ENCODE measurements at places on chromosomes 5 and 9.

- DNase-seq = no peak
These were observed 167.4 kb downstream of the TMEM167A start for GRCh38 chr5:82909771-82910170.

DNA sequence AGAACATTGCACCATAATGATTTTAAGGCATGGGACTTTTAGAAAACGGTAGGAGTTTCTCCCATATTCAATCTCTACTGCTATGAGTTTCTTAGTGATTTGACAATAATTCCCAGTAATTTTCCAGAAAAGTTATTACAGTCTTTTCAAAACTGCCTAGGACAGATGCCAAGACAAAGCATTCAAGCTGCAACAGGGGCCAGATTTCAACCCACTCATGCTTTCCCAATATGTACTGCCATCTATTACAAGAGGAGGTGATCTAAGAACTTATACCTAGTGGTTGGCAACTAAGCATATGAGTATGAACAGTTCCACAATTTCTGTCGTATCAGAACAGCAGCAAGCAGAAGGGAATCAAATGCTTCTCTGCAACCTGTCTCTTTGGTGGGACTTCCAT is 95.1 kb upstream of the TMED7 start:
- DNase-seq = no peak

DNA sequence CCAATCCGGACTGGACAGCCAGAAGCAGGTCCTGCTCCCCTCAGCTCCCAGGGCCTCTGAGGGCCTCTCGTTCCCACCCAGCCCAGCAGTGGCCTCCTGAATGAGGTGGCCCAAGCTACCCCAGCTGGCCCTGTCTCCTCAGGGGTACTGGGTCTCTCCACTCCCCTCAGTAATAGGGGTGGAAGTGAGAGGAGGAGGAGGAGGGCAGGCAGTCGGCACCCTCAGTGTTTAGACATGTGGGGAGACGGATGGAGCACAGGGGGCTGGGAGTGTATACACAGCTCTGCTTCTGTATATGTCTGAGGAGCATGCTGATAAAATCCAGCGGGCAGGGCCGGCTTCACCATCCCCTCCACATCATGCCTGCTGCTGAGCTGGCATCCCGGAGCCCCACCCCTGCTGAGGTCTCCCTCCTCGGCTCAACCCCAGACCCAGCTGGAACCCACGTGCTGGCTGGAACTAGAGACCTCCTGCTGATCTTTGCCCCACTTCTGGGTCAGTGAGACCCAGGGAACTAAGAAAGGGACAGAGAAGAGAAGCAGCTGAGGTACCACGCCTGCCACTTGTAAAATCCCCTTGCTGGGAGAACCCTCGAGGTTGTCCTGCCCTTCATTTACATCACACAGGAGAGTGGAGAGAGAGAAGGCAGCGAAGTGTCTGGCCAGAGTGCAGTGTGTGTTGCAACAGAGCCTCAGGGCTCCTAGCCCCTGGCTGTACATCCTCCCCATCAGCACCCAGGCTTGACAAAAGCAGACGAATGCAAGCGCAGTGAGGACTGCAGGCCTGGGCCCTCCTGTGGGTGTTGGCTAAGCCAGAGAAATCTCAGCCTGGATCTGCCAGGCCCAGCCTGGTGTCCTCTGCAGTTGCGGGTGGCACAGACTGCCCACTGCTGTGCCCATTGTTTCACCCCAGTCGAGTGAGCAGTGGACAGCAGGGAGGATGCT is 77.5 kb downstream of the PSD2 start:
- DNase-seq = no peak

DNA sequence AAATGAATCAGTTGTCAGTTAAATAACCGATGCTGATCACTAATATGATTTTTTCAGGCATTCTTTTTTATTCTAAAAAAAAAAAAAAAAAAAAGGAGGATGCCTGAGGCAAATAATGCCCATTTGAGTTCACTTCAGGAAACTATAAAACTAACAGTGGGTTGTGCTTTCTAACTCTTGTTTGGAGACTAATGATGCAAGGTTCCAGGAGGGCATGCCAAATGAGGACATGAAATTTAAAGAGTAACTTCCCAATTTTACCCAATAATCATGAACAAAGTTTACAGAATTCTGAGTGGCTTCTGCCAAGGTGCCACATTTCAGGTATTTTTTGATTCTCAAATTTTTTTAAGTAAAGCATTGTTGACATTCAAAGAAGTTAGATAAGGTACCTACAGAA is 41.0 kb downstream of the CEP120 start:
- no peak for DNase-seq

- DNase-seq = no peak
These were observed 23.1 kb downstream of the IQGAP2 start for GRCh38 chr5:76425928-76426804.

GRCh38 chr9:96133321-96134021 is 168.5 kb downstream of the HSD17B3 start:
- DNase-seq = no peak

GRCh38 chr9:101585740-101586139 is 9.0 kb downstream of the PPP3R2 start:
- no peak for DNase-seq

DNA sequence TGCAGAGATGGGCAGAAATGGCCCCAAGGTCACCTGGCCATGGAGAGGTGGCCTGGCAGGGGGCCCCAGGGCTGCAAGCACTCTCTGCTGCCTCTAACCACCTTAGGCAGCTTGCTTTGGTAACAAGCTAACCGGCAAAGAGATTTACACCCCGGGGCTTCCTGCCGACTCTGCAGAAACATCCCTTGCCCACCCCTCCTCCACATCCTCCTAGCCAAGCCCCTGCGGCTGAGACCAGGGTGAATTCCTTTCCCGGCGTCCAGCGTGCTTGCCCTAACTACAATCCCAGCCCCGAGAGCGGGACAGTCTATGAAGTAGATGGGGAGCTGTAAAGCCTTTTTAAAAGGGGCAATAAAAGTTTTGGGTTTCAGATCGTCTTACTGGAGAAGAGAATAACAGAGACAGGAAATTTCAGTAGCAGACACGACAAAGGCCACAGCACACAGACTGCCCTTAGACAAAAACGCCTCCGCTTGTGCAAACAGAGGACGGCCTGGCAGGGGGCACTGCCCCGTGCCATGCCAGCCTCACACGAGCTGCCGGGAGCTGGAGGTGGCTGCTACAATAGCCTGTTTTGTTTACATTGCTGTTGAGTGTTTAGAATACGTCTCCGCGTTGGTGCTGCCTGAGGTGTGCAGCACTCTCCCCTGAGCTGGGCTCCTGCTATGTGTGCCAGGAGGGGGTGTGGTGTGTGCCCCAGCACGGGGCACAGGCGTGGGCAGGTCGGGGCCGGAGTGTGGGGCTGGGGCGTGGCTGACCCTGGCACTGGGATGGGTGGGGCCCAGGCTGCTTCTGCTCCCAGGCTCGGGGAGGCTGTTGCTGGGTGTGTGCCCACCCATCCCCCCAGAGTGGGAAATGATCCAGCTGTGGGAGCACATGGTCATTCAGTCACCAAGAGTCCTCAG is 15.3 kb downstream of the MYMK start:
- no peak for DNase-seq

DNA sequence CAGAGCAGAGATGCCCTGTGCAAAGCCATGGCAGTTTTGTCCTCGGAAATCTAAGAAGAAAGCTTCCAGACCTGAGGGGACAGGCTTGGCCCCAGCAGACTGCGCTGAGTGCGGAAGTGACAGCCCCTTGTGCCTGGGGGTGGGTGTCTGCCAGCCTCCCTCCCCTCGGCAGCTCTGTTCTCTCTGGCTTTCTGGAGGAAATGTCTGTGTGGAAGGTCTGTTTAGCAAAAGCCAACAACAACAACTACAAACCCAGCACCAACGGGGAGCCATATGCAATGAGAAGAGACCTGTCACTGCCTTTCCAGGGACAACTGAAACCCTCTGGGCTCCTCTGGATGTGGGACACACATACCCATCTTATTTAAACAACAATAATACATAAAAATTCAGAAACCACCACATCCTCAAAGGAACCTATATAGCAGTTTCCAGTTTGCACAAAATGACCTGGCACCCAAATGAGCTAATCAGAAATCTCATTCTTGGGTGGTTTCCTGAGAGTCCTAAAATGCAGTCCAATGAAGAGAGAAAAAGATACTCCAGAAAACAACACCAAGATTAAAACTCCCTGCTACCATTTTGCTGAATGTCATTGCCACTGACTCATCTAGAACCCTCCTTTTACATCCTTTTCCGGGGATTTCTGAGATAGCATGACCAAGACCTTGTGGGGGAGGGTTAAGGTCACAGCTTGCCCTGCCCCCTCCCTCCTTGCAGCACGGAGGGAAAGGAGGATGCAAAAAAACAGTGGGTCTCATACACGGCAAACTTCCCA is 97.7 kb downstream of the AK8 start:
- no peak for DNase-seq

DNA sequence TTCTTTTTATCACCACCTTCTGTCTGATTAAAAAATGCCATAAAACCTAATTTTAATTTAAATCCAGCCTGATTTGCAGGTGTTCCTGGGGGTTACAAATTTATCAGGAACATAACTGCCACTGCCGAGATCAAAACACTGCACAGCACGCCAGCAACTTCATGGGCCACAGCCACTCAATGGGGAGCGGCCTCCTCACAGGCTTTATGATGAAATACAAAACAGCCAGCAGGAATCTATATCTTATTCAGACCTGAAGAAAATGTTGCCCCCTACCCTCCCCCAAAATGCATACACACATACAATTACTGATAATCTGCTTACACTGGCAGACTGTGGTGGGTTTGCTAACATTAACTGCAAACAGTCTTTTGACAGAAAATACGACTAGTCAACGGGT is 151.7 kb upstream of the POU5F2 start:
- no peak for DNase-seq

DNA sequence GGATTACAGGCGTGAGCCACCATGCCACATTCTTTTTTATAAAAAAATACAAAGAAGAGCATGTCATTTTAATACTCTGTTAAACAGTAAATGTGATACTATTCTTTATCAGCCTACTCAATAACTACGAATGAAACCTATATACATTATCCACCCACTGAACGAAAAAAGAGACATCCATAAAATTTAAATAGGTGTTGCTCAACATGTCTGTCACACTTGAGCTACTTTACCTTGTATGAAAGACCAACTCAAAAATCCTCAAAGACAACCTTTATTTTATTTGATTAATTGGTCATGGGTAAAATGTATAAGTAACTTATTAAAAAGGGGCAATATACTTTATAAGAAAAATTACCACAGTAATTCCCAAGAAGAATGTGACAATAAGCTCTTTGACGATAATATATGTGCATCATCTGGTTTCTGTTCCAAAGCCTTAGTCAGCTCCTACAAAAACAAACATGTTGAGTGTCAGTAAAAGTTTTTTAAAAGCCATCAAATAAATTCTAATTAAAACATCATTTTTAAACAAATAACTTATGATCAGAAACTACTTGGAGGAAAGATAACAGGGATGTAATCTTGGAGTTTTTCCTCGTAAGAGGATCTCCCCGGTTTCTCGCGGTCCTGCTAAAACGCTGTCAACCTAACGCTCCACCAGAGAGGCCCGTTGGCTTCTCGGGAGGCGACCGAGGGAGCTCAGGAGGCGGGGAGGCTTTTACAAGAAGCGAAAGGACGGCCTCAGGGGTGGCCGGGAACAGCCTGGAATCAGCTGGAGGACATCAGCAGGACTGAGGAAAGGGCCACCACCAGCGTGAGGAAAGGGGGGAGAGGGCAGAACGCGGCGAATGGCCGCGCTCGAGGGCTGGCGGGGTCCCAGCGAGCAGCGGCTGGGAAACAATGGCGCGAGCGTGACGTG is 13.5 kb upstream of the ANKRD18B start:
- DNase-seq = peak; percentile 31

DNA sequence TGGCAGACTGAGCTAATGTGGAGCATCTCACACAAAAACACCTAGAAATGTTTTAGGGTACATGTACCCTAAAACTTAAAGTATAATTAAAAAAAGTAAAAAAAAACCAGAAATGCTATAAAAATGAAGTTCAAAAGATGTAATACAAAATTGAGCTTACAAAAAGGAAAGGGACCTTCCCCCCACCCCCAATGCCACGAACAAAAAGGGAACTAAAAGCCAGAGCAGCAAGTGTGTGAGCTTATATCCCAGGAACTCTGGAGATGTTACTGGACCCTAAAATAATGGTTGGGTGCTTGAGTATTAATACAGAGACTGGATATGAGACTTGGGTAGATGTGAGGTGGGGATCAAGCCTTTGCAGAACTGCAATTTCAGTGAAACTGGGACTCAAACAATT is 11.0 kb downstream of the SPATA9 start:
- DNase-seq = no peak

- DNase-seq = no peak
These were observed 467.7 kb upstream of the ACO1 start for GRCh38 chr9:31916591-31917241.

DNA sequence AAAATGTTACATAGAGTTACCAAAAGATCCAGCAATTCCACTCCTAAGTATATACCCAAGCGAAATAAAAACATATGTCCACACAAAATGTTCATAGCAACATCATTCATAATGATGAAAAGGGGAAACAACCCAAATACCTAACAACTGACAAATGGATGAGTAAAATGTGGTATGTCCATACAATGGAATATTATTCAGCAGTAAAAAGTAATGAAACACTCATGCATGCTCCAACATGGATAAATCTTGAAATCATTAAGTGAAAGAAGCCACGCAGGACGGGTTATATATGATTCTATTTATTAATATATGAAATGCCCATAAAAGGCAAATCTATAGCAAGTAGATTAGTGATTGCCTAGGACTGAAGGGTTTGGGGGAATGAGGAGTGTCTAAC is 6.0 kb downstream of the DENND1A start:
- no peak for DNase-seq

- peak; percentile 8 for DNase-seq
These were observed 35.7 kb downstream of the SLC6A3 start for GRCh38 chr5:1409381-1410110.

GRCh38 chr9:107008011-107008410 is 145.0 kb downstream of the ZNF462 start:
- DNase-seq = no peak

- DNase-seq = no peak
These were observed 15.2 kb downstream of the QSOX2 start for GRCh38 chr9:136230365-136230764.

- DNase-seq = no peak
These were observed 401.3 kb downstream of the MTRR start for GRCh38 chr5:8270246-8270645.

All from activated T-cell treated with anti-CD3 and anti-CD28 coated beads for 48 hours (primary cell).